ENCODE measurements at places on chromosomes 7 and 10. TPM values are rescaled to one million over a fixed set of nuclear protein-coding genes. Genes with fewer than 3 reads are reported as not detected.

The STEAP4 gene
- total RNA-seq, result not detected

The SYCE1 gene
- total RNA-seq, result 0.16 TPM

The EXOSC1 gene
- 26.4 TPM for total RNA-seq

The OR2A5 gene
- total RNA-seq, result not detected

The MXI1 gene
- total RNA-seq, result 9.9 TPM

The SCRN1 gene
- 95.2 TPM for total RNA-seq

The BAZ1B gene
- 59.8 TPM for total RNA-seq

The SKIDA1 gene
- 0.97 TPM for total RNA-seq

The AP1S1 gene
- total RNA-seq, result 149 TPM

The MYH16 gene
- total RNA-seq, result 0.16 TPM

The FAM131B gene
- total RNA-seq, result 0.44 TPM

The PLCE1 gene
- 0.16 TPM for total RNA-seq

The NPSR1 gene
- total RNA-seq, result not detected

The DBNL gene
- total RNA-seq, result 159 TPM

The NT5C2 gene
- total RNA-seq, result 55.5 TPM

The NACAD gene
- total RNA-seq, result 0.32 TPM

The TBX20 gene
- total RNA-seq, result not detected

The RTKN2 gene
- total RNA-seq, result 0.16 TPM

The TCAF2 gene
- 6.5 TPM for total RNA-seq

The CACNB2 gene
- not detected for total RNA-seq

The TFEC gene
- 8.5 TPM for total RNA-seq

The PRKCQ gene
- 0.16 TPM for total RNA-seq

The TACC2 gene
- 6.0 TPM for total RNA-seq

The VWC2 gene
- not detected for total RNA-seq

The ZCWPW1 gene
- 0.94 TPM for total RNA-seq

The HOXA4 gene
- total RNA-seq, result 0.57 TPM

The DPP6 gene
- total RNA-seq, result not detected

The SLC16A12 gene
- not detected for total RNA-seq

The ZNF804B gene
- not detected for total RNA-seq

The TAS2R5 gene
- 2.8 TPM for total RNA-seq

The AFAP1L2 gene
- total RNA-seq, result 6.9 TPM

The RPEL1 gene
- not detected for total RNA-seq

The KIF11 gene
- total RNA-seq, result 14.5 TPM

The PON1 gene
- under 0.01 TPM for total RNA-seq

The NOBOX gene
- total RNA-seq, result not detected

The NEUROG3 gene
- total RNA-seq, result not detected

The XRCC2 gene
- 3.1 TPM for total RNA-seq

The ARL4A gene
- total RNA-seq, result 103 TPM

The LMOD2 gene
- 0.16 TPM for total RNA-seq

The SNCG gene
- total RNA-seq, result 131 TPM

The FANK1 gene
- total RNA-seq, result 2.3 TPM

The GPR85 gene
- total RNA-seq, result 0.13 TPM

The ZPBP gene
- not detected for total RNA-seq

The GPR146 gene
- 48.2 TPM for total RNA-seq

The OR9A2 gene
- total RNA-seq, result not detected

The TAC1 gene
- total RNA-seq, result not detected

The CALHM1 gene
- total RNA-seq, result not detected

The AGAP5 gene
- 0.81 TPM for total RNA-seq

The C7orf57 gene
- 0.19 TPM for total RNA-seq

The SPRN gene
- total RNA-seq, result not detected

The DENND11 gene
- total RNA-seq, result 28.8 TPM

The SEC31B gene
- 1.6 TPM for total RNA-seq

The FAM25C gene
- total RNA-seq, result not detected

The FAM20C gene
- 8.2 TPM for total RNA-seq

The LAMB4 gene
- 0.06 TPM for total RNA-seq

The LHFPL3 gene
- not detected for total RNA-seq

The PTN gene
- total RNA-seq, result not detected

The DNAJB9 gene
- 24.9 TPM for total RNA-seq

The SEMA4G gene
- 1.8 TPM for total RNA-seq

The PAPOLB gene
- total RNA-seq, result not detected

Data from bladder microvascular endothelial cell (primary cell).